ENCODE measurements at places on chromosomes 13 and 19.

- no peak for DNase-seq
Measured at GRCh38 chr19:55259540-55260210, 858 bp upstream of the PPP6R1 start.

DNA sequence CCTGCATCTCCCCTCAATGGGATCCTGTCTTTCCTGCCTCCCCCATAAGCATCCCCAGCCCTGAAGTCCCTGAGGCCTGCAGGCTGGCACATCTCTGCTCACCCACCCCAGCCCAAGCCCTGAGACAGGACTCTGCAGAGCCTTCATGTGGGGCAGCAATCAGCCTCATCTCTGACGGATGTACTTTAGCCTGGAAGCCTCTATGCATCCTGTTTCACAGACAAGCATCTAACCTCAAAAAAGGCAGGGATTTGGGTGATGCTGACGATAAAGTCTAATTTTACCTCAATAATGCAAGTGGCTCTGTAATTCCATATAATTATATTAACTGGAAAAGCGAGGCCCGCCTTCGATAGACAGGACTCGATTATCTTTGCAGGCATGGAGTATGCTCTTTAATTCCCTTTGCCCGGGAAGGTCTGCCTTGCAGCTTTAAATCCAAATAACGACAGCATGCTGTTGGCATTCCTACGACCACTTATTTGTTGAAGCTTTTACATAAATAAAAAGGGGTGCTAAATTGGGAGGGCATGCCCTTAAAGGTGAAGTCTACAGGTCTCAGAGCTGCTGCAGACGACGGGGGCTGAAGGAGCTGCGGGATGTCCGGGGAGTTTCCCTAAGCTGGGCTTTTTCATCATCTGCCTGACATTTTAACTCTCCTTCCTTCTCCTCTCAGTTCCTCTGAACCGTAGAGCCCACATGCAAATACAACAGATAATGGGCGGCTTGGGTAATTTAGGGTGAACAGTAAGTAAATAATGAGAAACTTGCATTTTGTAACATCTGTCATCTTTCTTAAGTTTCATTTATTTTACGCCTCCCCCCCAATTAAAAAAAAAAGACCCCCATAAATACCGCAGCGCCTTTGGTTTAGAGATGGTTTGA is 211.5 kb downstream of the URI1 start:
- DNase-seq = no peak

DNA sequence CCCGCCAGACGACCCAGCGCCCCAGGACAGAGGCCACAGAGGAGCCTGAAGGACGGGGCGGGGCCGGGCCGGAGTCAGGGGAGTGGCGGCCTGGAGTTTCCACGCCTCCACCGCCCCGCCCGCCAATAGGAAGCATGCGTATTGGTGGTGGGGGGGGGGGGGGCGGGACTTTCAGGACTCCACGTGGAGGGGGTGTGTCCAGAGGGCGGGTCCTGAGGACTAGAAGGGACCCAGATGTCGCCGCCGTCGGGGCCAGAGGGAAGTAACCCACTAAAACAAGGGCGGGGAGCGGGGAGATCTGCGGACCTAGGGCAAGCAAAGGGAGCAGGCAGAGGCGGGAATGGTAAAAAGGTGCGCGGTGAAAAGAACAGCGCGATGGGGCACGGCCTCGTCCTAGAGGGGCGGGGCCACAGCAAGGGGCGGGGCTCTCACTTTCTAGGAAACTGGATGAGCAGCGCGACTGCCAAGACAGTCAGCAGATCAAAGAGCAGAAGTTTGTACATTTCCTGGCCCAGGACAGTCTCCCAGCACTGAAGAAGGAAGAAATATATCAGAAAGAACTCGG is 2.8 kb upstream of the LENG1 start:
- DNase-seq = no peak

- no peak for DNase-seq
Measured at GRCh38 chr13:78601874-78602560, 1.3 kb downstream of the POU4F1 start.

DNA sequence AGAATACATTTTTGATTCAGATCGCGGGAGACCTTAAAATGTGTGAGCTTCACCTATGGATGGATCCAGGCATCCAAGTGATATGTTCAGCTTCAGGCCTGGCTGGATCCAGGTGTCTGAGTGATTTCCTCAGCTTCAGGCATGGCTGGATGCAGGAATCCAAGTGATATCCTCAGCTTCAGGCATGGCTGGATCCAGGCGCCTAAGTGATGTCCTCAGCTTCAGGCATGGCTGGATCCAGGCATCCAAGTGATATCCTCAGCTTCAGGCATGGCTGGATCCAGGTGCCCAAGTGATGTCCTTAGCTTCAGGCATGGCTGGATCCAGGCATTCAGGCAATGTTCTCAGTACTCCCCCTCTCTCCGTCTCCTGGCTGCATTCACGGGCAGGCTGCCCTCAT is 60.7 kb downstream of the KCNC3 start:
- DNase-seq = no peak

DNA sequence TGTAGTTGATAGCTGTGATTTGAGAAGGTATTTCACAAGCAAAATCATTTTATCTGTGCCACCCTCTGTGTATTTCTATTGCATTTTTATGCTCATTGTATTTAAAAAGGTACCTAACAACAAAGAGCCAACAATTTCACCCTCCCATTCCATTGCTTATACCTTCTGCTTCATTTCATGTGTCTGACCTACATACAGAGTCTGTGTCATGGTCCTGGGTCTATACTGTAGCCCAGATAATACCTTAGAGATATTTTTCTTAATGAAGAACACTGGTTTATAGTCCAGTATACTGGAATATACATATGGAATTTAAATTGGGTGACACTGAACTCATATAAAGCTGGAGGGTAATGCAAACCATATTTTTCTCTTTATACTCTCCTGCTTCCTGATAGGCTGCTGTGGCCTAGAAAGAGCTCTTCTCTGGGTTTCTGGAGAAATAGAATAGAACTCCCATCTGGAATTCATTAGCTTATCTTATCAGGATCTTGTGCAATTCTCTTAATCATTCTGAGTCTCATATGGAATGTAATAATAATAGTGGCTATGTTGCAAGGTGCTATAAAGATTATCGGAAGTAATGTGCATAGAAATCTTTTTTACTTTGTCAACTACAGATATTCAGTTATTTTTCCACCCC is 31.8 kb upstream of the SPART start:
- DNase-seq = no peak

- no peak for DNase-seq
Measured at GRCh38 chr19:49507803-49508494, 4.5 kb upstream of the FCGRT start.

- DNase-seq = no peak
Measured at GRCh38 chr13:100088273-100088643, 635 bp upstream of the PCCA start.

DNA sequence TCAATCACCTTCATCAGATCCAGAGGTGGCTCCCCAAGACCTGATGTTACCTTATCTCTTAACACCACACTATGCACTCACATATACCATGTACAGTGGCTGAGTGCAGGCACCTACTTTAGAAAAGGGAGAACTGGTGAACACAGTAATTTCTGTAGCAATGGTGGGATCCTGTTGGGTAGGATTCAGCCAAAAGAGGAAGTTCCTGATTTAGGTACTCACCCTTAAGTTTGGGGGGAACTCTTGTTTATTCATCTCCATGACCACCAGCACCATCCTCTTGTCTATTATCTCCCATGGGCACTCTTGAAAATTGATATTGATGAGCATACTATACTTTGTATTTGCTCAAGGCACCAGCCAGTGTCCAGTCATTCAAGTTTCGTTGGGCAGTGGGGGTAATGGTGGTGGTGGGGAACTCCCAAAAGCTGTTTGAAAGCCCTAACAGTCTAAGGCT is 324.4 kb downstream of the LMO7 start:
- DNase-seq = no peak

DNA sequence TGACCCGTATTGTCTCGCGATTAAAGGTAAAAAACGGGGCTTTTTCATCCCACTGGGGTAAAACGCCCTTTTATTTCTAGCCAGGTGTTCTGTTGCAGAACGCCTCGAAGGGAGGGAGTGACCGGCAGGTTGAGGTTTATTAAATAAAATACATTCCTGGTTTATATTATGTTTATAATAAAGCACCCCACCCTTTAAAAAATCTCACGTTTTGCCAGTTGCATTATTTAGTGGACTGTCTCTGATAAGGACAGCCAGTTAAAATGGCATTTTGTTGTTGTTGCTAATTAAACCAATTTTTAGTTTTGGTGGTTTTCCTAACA is 25.1 kb upstream of the ZNF850 start:
- no peak for DNase-seq

DNA sequence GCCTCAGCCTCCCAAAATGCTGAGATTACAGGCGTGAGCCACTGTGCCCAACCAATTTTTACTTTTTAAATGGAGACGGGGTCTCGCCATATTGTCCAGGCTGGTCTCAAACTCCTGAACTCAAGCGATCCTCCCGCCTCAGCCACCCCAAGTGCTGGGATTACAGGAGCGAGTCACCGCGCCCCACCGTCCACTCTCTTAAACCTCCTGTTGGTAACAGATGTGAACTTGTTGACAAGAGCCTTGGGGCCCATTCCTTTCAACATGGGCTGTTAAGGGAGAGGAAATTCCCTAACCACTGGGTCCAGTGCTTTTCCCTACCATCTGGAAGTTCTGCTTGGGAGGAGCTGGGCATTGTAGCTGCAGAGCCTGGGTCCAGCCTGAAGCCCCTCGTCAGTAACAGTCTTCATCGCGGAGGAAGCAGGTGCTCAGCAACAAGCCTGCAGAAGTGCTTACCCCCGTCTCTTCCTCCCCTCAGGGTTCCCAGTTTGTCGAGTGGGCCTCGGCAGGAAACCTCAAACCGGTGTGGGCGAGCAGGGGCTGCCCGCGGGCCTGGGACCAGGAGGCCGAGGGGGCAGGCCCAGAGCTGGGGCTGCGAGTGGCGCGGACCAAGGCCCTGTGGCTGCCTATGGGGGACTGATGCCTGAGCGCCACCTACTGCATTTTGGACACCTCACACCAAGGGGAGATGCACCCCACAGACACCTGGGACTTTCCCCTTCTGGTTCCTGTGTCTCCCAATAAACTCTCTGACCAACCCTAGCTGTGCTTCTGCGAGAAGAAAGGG is 4.0 kb upstream of the FLT3LG start:
- no peak for DNase-seq

- no peak for DNase-seq
Measured at GRCh38 chr13:65470781-65471180, 1759.4 kb downstream of the PCDH9 start.
